A549 (cell line): ENCODE measurements at places on chromosomes 1 and 21.
A peak's percentile ranks its signal among the peaks of the same experiment; 100 is the strongest.

DNA sequence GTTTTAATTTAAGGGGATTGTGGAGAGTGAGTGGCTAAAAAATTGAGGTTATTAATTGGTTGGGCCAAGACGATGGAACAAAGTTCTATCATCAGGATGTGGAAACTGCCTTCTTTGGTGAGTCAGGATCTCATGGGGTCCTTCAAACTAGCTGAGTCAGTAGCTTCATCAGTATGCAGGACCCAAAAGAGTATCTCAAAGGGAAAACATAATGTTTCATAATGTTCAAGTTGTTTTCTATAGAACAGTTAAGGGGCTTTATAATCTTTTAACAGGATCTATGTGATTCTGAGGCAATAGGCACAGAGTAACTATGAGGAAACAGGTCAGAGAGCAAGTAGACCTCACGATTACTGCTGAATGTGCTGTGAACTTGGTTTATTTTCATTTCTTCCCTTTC lies 3.2 kb upstream of the OLFML2B start:
- DNase-seq = no peak

GRCh38 chr1:74953622-74954021 lies 180.6 kb upstream of the LHX8 start:
- no peak for DNase-seq

DNA sequence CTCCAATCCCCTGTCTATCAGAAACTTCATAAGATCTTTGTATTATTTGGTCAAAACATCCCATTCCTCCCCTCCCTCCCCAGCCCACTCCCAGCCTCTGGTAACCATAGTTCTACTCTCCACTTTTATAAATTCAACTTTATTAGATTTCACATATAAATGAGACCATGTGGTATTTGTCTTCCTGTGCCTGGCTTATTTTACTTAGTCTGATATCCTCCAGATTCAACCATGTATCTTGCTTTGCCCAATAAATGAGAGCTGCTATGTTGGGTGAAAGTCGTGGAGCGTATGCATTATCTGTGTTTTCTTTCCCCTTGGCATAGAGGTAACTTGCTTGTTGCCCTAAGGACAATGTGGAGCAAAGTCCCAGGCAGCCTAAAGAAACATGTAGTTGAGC lies 28.5 kb upstream of the CHRM3 start:
- DNase-seq = no peak

DNA sequence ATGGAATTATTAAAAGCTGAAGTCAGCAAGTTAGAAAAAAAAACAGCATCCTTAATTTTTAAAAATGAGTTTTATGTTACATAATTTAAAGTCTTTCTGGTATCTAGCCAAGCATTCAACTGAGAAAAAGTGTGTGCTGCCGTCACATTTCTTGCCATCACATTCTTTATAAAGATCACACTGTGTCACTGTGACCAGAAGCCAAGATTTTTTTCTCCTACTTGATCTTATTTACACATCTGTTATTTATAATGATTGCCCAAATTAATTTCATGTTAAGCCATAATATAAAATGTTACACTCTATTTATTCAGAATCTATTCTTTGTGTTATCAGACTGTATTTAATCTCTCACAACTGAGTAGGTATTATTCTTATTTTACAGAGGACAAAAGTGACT lies 1603.7 kb downstream of the PLA2G4A start:
- no peak for DNase-seq

DNA sequence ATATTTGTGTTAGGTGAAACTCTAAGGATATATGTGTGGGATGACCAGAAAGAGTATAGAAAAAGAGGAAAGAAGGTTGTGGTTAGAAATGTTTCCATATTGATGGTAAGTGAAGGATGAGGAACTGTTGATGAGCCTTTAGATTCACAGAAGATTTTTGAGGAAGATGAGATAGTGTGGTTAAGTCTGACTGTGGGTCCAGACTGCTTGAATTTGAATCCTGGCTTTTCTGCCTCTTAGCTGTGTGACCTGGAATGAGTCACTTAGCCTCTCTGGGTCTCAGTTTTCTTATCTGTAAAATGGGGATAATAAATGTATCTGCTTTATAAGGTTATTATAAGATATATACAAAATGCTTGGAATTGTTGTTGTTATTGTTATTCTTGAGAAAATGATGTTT lies 27.5 kb downstream of the RGL1 start:
- no peak for DNase-seq

GRCh38 chr1:27862671-27863537 lies 9.4 kb upstream of the THEMIS2 start:
- DNase-seq = no peak

DNA sequence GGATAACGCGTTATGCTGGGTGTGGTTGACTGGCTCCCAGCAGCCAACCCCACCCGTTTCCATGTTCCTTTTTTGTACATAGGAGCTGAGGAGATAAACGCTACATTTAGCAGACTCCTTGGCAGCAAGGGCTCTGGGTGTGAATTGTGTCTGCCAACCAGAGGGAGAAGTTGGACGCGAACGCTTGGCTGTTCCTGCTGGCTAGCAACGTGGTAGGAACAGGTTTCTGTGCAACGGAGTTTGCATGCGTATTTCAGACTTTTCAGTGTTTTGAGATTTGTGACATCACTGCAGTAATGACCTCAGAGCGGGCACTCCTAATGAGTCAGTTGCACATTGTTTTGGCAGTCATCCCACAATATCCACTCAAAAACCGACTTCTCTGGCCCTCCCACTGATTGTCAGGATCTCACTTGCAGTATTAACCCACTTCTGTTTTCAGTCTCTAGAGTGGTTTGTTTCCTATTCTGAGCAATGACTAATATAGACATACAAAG lies 98.7 kb upstream of the RGS1 start:
- no peak for DNase-seq

DNA sequence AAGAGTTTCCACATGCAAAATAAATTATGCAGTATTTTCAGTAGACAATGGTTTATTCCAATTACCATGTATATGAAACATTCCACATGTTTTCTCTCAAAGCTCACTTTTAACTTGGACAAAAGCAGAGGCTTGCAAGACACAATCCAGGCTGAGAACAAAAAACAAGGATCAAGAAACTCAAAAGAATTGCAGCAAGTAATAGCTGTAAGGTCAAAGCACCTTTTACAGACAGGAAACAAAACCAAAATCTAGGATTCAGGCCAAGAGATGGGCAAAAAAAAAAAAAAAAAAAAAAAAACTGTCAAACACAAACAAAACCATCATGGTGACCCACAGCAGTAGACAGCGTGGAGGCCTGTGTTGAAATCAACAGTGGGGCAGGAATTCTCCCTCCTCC lies 9.3 kb downstream of the RGS1 start:
- no peak for DNase-seq

DNA sequence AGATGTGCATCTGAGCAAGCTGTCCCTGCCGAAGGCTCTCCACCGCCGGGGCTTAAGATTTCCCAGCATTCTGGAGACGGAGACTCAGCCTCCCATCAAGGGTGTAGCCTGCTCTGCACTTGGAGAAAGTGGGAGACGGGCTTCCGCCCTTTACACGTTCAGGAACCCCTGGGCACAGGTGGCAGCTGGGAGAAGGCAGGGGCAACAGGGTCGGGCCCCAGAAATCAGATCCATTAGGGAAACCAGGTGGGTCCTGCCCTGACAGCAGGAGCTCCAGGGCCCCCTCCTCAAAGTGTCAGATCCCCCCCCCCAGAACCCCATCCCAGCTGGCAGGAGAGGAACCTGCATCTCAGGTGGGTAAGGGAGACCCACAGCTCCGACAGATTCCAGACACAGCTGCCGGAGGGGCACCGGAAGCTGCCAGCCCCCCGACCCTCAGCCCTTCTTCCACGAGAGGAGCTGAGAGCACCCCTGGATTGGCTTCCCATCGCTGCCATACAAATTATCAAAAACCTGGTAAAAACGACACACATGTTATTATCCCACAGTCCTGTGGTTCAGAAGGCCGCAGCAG lies 236.6 kb downstream of the NPHP4 start:
- no peak for DNase-seq

GRCh38 chr1:229230140-229230892 lies 40.6 kb upstream of the RAB4A start:
- DNase-seq = no peak

DNA sequence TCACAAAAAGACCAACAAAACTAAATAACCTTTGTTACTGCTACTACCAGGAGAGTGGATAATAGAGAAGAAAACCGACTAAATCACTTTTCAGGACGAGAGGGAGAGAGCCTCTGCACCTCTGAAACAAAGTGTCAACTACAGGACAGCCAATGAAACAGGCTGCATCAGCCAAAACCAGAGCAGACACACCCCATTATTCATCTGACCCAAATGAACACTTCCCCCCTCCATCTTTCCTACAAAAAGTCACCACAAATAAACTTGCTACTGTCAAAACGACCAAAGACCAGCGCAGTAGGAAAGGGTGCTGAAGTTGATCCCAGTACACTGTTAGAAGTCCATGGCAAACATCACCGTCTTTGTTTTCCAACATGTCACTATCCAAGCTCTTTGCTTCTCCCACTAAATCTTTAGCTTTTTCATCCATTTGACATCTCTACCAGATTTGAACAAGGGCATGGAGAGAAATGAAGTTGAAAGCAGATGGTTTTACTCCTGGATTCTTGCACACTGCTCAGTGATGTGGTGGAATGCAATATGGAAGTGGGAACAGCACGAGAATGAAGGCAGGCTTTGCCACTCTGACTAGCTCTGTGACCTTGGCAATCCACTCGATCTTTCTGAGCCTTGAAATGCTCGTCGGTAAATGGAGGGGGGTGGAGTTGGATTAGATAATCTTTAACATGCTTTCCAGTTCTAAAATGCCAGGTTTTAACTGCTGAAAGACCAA lies 20.5 kb downstream of the DSTYK start:
- DNase-seq = no peak

DNA sequence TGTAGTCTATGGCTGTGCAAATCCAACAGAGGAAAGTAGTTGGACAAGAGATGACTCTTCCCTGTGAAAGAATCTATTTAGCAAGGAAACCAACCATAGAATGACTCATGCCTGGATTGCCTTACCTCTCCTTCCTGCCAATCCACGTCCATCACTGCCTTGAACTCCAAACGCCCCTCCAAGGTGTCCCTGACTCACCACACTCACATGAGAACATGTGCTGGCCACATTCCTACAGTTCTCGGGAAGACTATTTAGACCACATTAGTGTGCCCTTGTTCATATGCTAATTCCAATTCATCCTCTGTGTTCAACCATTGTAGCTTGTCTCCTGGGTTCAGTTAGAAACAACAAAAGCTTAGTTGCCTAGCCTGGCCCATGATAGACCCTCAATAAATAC lies 157.3 kb downstream of the SLC30A10 start:
- DNase-seq = peak; percentile 18

- peak; percentile 45 for DNase-seq
These were observed 57.6 kb upstream of the KIF1B start for GRCh38 chr1:10152709-10153284.

- DNase-seq = no peak
These were observed 23.6 kb upstream of the GBP1 start for GRCh38 chr1:89088572-89088971.

DNA sequence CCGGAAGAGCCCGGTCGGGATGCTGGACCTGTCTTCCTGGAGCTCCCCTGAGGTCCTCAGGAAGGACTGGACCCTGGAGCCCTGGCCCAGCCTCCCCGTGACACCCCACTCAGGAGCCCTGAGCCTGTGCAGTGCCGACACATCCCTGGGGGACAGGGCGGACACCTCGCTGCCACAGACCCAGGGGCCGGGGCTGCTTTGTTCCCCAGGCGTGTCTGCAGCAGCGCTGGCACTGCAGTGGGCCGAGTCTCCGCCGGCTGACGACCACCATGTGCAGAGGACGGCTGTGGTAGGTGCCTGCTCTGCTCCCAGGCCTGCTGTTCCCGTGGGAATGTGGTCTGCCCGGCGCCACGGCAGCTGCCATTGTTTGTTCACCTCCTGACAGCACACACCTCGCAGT lies 42.1 kb upstream of the DIP2A start:
- no peak for DNase-seq
